ENCODE measurements at places on chromosomes 3 and 15.

GRCh38 chr15:89072277-89072869, 15.9 kb upstream of the ABHD2 start:
- no peak for DNase-seq

GRCh38 chr3:18868911-18869689, 279.2 kb upstream of the KCNH8 start:
- no peak for DNase-seq

- DNase-seq, result no peak
These were observed 25.1 kb downstream of the SLC6A11 start for GRCh38 chr3:10841100-10841499.

DNA sequence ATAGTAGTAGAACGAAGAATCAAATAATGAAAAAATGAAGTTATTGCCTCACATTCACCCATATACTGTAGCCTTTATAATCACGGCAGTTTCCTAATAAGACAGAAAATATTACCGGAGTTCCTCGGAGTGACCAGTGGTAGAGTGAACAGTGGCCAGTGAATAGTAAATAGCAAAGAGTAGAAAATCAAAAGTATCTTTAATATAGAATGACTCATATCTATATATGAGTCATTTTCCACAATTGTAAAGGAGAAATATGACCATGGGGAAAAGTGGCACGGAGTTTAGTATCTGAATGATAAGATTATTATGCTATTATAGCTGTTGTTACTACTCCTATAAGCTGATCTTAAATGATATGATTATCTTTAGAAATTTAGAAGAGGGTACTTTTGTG, 38.5 kb downstream of the ZBTB20 start:
- no peak for DNase-seq

GRCh38 chr3:188106006-188106405, 48.0 kb upstream of the LPP start:
- no peak for DNase-seq
